Vagina (tissue), 2 donors: ENCODE measurements at places on chromosomes 3 and 15. TPM values are rescaled to one million over a fixed set of nuclear protein-coding genes. Genes with fewer than 3 reads are reported as not detected.

Gene CASR
- not detected for total RNA-seq

Gene POMGNT2
- 26.8 TPM for total RNA-seq

Gene HACD2
- total RNA-seq = 26.3 TPM

Gene CFAP44
- total RNA-seq = 8.1 TPM

Gene ROPN1
- not detected for total RNA-seq

Gene PLSCR5
- total RNA-seq = not detected

Gene FSIP1
- 0.98 TPM for total RNA-seq

Gene TYRO3
- total RNA-seq = 13.3 TPM

Gene CLRN1
- not detected for total RNA-seq

Gene SLC9C1
- not detected for total RNA-seq

Gene EAF2
- total RNA-seq = 2.2 TPM

Gene P4HTM
- total RNA-seq = 43.5 TPM

Gene GOLGA8S
- not detected for total RNA-seq

Gene TPRG1
- total RNA-seq = 21.6 TPM

Gene TLE3
- 64.6 TPM for total RNA-seq

Gene XCR1
- not detected for total RNA-seq

Gene TMEM207
- not detected for total RNA-seq

Gene AADAC
- total RNA-seq = 2.0 TPM

Gene SCG5
- total RNA-seq = 6.1 TPM

Gene FBXO40
- not detected for total RNA-seq

Gene PLS1
- 3.9 TPM for total RNA-seq

Gene IMPDH2
- 185 TPM for total RNA-seq

Gene GOLGA8R
- 3.2 TPM for total RNA-seq

Gene DUOX2
- total RNA-seq = 20.6 TPM

Gene LRRC49
- 8.8 TPM for total RNA-seq

Gene SLC38A3
- 2.0 TPM for total RNA-seq

Gene IQCF5
- total RNA-seq = not detected

Gene GOLGA6D
- not detected for total RNA-seq

Gene ATP13A5
- not detected for total RNA-seq

Gene PLA2G4D
- total RNA-seq = 26.5 TPM

Gene MELTF
- 23.6 TPM for total RNA-seq

Gene ITPKA
- total RNA-seq = not detected

Gene CD80
- not detected for total RNA-seq

Gene ESYT3
- total RNA-seq = 2.0 TPM

Gene IL17RB
- total RNA-seq = not detected

Gene LRRC3B
- 0.74 TPM for total RNA-seq

Gene ZPLD1
- total RNA-seq = not detected
